Dermis blood vessel endothelial cell (primary cell): ENCODE measurements at places on chromosomes 1 and 21. TPM values are rescaled to one million over a fixed set of nuclear protein-coding genes. Genes with fewer than 3 reads are reported as not detected.

Gene CD1E
- not detected in 2 replicates for total RNA-seq

Gene PPCS
- total RNA-seq = 46.9 and 53.8 TPM in 2 replicates

Gene ZNF593OS
- not detected in 2 replicates for total RNA-seq

Gene AADACL4
- not detected in 2 replicates for total RNA-seq

Gene HES3
- total RNA-seq = not detected in 2 replicates

Gene S100A14
- 0.42 and 0.68 TPM in 2 replicates for total RNA-seq

GRCh38 chr1:175873290-175873935 lies 130.0 kb upstream of the TNR start:
- DNase-seq = no peak

DNA sequence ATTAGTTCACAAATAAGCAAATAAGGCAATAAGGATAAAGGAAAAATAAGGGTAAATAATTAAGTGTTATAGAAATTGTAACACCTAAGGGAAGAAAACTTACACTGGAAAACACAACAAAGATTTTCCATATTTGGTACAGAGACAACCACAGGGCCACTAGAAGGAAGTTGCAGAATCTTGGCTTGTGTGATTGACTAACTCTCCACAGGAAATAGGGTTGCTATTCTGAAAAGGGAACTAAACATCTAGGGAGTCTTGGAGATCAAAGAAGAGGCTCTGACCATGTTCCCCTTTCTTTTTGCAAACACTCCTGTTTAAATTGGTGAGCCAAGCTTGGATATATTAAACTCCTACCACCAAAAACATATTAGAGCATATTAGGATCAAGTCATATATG lies 59.1 kb downstream of the APCS start:
- DNase-seq = no peak

DNA sequence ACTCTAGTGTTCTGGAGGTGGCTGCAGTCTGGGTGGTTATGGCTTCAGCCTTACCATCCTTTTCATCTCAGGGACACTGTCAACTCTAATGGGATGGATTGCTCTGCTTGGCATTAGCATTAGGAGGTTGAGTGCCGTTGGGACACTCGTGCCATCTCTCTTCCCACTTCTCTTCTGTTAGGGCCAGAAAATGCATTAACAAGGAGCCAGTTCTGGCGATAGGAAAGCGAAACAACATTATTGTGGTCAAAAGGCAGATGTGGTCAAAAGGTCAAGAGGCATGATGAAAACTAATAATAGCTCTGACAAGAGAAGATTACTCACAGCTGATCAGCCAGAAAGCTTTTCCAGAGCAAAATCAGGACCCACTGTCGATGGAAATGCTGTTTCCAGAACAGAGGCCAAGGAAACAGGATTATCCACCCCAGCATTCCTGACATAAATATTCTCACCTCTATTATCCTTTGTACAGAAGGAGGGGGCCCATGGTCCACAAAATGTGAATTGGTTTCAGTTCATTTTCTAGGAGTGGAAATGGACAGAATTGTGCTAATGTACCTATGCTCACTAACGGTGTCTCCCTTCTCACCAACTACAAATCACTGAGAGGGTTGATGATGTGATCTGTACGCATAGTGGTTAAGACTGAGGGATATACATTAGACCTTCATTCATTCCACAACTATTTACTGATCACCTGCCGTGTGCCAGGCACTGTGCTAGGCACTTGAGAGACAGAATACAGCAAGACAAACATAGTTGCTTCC lies 72.0 kb downstream of the ST6GALNAC5 start:
- DNase-seq = no peak

GRCh38 chr1:64980745-64981600 lies 14.6 kb upstream of the JAK1 start:
- DNase-seq = no peak

GRCh38 chr1:170692866-170693575 lies 29.1 kb downstream of the PRRX1 start:
- DNase-seq = peak; percentile 62

DNA sequence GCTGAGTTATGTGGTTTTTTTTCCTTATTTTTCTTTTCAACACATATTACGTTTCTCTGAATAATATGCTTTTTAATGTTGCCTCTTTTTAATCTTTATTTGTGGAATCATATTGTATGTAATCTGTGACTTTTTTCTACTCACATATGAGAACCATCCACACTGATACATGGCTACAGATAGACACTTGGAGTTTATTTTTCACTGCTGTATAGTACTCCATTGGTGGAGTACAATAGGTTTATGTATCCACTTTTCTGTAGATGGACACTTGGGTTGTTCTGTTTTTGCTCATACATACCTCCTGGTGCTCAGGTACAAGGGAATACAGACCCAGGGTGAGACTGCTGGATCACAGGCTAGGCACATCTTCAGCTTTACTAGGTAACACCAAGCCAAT lies 71.5 kb upstream of the ERG start:
- no peak for DNase-seq

- DNase-seq = no peak
These were observed 281.3 kb upstream of the ZP4 start for GRCh38 chr1:238171985-238172384.

GRCh38 chr1:86551305-86551704 lies 4.4 kb downstream of the CLCA4 start:
- DNase-seq = no peak

DNA sequence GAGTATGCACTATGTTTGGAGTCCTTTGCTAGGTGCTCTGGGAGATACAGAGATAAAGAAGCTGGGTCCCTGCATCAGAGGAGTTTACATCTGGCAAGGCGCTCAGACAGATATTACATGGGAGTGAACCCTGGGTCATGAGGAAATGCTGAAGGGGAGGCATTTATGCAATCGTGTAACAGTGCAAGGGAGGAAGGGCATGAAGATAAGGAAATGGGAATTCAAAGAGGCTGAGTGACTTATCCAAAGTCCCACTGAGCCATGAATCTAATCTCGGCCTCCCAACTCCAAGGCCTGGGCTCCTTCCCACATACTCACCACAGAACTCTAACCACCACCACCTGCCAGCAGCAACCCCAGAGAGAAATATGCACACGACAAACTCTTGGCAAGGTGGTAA lies 51.6 kb downstream of the FAM163A start:
- DNase-seq = no peak

- no peak for DNase-seq
These were observed 175.6 kb downstream of the SIPA1L2 start for GRCh38 chr1:232454227-232454886.

GRCh38 chr1:147892216-147892615 lies 10.4 kb upstream of the GJA8 start:
- peak; percentile 32 for DNase-seq

DNA sequence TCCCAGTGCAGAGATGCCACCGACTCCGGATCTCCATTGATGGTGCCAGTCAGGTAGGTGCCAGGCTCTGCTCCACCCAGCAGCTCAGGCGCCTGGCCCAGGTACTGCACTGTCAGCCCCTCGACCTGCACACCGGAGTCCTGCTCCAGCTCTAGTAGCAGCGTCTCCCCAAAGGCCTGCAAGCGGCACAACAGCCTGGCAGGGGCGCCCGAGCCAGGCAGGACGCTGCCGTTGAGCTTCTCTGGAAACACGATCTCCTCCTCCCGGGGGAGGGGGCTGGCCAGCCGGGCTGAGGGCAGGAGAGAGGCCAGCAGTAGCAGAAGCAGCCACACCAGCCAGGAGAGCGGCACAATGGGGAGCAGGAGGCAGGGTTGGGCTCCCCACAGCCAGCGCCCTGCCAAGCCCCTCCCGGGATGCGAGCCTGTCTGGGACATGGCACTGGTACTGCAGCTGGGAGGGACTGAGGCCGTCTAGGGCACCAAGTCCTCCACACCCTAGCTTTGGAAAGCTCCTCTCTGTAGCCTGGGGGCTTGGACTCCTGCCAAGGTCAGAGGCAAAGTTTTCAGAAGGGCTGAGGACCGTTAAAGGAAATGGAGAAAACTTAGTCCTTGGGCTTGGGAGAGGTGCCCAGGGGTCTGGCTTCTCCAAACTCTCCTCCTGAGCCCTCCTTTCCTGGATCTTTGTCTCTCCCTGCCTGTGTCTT lies 509 bp downstream of the ADAMTS4 start:
- DNase-seq = peak; percentile 61

GRCh38 chr1:4367230-4367777 lies 287.1 kb upstream of the AJAP1 start:
- DNase-seq = no peak

DNA sequence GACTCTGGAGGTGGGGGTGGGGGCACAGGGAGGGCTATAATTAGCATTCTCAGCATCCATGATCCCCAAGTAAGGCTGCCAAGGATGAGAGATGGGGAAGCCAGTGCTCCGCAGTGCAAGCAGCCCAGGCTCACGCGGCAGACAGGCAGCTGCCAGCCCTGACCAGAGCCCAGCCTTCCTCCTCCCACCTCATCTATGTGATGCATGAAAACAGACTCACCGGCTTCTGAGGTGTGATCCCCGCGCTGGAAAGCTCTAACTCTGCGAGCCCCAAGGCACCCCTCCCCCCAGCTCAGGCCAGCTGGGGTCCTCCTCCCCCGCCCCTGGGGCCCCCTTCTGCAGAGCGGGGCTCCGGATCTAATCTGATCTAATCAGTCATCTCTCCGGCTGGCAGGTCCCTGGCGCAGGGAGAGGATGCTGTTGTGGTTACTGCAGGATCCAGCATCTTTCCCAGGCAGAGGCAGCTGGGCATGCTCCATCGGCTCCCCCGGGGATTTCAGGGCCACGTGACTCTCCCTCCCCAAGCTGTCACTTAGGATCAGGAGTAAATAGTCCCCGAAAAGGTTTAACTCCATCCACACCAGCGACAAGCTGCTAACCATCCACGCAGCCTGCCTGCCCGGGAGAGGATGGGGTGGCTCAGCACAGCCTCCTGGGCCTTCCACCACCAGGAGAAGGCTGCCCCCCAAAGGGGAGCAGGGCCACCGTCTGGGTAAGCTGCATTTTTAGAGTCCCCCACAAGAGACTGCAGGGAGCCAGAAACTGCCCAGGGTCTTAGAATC lies at the start of gene PLEKHA6:
PLEKHA6 (minus strand) TSS at position 456 of the 782 bp plus-strand sequence. CDS start 86,202 bp downstream, outside the sequence.
- peak; percentile 29 for DNase-seq

DNA sequence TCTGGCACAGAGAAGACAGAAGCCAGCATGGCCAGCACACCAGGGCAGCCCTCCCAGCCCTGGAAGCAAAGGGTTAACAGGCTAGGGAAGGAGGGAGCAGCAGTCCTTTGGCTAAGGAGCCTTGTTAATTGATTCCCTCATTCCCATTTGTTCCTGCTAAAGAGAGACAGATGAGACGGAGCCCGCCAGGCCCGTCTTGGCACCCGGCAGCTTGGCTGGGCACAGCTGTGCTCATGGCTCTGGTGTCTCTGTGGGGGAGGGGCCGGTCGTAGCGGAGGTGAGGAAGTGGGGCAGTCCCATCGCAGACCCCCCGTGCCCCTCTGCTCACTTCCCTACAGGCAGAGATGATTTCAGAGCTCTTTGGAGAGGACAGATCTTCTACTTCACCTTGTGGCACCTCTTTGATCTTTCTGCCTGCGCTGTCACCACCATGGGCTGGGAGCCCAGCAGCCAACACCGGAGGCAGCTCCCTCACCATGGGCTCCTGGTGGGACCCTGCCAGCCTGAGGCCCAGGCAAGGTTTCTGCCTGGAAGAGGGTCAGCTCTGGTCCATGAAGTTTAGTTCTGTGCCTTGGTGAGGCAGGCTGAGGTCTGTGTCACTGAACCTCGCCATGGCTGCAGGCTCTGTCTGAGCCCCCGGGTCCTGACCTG lies 38.0 kb downstream of the FOXO6 start:
- no peak for DNase-seq

DNA sequence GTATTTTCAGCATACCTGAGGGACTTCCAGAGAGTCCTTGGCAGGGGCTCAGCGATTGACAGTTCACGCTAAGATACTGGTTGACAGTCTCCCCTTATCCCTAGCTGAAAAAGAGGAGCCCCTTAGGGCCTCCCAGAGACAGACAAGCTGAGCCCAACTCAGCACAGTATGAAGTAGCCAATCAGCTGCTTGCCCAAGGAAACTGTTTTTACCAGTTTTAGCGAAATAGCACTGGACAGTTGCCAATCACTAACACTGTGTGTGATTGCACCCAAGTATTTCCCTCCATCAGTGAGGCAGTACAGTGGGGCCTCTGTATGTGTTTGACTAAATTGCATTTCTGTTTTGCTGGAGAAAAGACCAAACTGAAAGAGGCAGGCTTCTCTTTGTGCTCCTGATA lies 27.0 kb downstream of the KHDRBS1 start:
- DNase-seq = no peak
